CD4-positive, alpha-beta T cell treated with Interleukin-4 for 1 hour (primary cell): ENCODE measurements at places on chromosomes 5 and 9.

DNA sequence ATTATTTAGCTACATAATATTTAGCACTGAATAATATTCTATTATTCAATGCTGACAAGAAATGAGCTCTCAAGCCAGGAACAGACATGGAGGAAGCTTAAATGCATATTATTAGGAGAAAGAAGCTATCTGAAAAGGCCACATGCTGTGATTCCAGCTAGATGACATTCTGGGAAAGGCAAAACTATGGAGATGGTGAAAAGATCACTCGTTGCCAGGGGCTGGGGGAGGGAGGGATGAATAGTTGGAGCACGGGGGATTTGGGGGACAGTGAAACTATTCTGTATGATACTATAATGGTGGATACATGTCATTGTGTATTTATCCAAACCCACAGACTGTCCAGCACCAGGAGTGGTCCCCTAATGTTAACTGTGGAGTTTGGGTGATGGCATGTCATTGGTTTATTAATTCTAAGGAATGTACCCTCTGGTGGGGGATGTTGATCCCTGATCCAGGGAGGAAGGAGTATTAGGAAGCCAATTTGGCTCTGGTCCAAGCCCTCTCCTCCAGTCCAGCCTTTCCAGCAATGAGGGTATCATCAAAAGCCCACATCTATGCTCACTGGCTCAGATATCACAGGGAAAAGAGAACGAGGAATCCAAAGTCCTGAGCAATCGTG lies 162.5 kb downstream of the COL23A1 start:
- no peak for DNase-seq

- no peak for DNase-seq
These were observed 495 bp downstream of the OSTF1 start for GRCh38 chr9:75088646-75089372.

DNA sequence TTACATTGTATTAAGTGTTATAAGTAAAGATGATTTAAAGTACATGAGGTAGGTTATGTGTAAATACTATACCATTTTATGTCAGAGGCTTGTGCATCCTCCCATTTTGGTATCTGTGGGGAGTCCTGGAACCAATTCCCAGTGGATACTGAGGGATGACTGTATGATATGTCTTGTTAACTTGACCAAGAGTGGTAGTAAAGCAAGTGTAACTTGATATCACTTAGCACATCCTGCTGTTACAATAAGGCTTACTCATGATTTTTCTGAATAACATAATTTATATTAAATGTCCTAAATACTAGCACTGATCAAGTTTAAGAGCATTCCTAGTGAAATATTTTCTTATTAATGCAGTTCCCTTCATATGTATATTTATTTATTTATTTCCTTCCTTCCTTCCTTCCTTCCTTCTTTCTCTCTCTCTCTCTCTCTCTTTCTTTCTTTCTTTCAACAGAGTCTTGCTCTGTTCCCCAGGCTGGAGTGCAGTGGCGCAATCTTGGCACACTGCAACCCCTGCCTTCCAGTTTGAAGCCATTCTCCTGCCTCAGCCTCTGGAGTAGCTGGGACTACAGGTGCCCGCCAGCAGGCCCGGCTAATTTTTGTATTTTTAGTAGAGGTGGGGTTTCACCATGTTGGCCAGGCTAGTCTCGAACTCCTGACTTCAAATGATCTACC lies 7.5 kb downstream of the NDFIP1 start:
- DNase-seq, result no peak

GRCh38 chr9:83401328-83401900 lies 136.8 kb downstream of the FRMD3 start:
- DNase-seq, result no peak

- DNase-seq, result no peak
These were observed 10.0 kb upstream of the CACFD1 start for GRCh38 chr9:133449760-133450159.

- DNase-seq, result no peak
These were observed 20.1 kb upstream of the TMEM245 start for GRCh38 chr9:109139851-109140250.
